ENCODE measurements at places on chromosomes 4 and X.

DNA sequence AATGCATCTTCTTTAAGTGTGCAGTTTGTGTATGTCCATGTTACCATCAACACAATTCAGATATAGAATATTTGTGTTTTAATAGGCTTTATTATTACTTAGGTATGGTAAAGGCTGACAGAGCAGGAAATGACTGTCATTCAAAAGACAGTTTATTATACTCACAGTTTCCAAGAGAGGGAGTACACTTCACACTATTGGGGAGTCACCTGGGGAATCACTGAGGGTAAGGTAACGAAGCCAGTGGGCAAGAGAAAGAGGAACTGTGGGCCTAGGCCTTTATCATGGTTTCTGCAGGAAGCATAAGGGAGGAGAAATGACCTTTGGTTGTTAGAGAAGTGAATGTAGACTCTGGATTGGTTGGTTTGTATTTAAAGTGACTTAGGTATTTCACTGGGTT lies 235.1 kb upstream of the HCCS start:
- DNase-seq = no peak

GRCh38 chrX:37752281-37752680 lies 27.6 kb upstream of the CYBB start:
- DNase-seq = no peak

DNA sequence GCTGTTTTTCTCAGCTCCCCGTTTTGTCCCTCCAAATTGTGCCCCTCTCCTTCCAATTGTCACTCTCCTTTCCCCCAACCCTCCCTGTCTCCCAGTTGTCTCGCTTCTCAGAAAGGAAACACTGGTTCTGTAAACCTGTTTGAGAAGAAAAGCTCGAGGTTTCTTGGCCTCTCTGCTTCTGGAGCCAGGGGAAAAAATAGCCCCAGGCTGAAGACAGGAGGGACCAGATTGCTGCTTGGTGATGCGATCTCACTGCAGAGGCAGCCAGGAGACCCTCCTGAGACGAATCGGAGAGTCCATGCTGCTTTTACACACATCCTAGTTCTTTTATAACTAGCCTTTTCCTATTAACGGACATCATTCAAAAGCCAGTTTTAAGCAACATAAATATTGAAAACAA lies 21.2 kb downstream of the TRIML1 start:
- DNase-seq = no peak

- DNase-seq = no peak
Measured at GRCh38 chr4:76526585-76526990, 91.6 kb downstream of the SHROOM3 start.

DNA sequence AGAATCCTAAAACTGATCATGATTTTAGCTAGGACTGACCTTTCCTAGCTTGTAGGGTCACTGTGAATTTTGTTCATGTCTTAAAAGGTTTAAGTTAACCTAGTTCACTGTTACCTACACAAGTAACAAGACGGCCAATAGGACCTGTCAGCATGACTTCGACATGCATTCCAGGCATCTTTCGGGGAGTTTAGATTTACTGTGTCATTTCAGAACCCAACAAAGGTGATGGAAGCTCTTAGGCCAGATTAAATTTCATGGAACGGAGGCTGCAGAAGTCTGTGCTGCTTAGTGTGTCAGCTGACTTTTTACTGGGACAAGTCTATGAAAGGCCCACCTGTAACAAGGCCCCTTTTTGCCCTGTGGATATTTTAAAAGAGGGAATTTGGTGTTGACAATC lies 93.1 kb downstream of the GATB start:
- DNase-seq = no peak

DNA sequence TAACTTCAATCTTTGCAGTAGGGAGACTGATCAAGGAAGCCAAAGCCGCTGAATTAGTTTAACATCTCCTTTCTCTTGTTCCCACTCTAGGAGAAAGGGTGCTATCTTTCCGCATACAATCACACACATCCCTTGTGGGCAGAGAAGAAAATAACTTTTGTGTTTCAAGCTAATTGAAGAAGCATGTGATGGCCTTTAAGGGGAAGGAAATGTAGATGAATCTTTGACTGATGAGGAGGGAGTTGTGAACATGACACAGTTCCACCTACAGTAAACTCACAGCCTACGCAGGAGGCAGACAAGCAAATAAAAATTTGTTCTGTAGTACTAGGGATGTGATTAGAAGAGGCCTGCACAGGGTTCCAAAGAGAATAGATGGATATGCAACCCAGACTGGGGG lies 14.7 kb upstream of the SPATA4 start:
- no peak for DNase-seq

- DNase-seq = no peak
Measured at GRCh38 chr4:86934147-86934770, 552 bp upstream of the AFF1 start.

GRCh38 chrX:11739776-11740175 lies 18.3 kb upstream of the MSL3 start:
- no peak for DNase-seq

GRCh38 chrX:118772051-118772450 lies 44.6 kb downstream of the IL13RA1 start:
- no peak for DNase-seq

- no peak for DNase-seq
Measured at GRCh38 chr4:114226968-114227760, 247.7 kb upstream of the ARSJ start.

DNA sequence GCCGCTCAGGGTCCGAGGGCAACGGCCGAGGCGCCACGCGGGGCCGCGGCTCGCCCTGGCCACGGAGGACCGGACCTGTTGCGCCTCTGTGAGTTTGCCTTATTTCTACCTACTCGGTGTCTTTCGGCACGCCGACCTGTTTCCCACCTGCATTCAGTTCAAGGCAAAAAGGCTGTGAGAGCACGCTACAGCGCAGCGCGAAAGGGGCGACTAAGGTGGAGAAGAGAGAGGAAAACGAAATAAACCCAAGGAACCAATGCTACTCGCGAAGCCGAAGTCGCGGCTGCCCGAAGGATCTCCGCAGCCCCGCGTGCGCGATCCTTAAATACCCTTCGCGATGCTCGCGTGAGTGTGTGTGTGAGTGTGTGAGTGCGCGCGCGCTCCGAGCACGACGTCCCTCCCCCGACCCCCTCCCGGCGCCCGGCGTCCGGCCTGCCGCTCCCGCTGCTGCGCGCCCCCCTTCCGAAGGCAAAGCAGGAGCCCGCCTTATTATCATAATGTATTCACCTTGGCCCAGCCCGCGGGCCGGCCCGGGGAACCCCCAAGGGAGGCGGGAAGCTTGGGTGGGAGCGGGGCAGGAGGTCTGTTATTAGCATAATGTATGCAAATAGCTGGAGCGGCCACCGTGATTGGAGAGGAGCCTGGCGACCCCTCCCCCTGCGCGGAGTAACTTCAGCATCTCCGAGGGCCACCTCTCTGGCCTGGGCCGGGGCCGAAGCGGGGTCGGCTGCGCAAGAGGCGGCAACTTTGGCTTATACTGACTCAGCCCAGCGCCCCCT lies at the start of gene COL25A1:
COL25A1 (minus strand) TSS at position 298 of the 779 bp plus-strand sequence.
- no peak for DNase-seq

GRCh38 chrX:46707274-46707965 lies 51.5 kb downstream of the SLC9A7 start:
- DNase-seq = no peak

- DNase-seq = peak; percentile 76
Measured at GRCh38 chr4:107509615-107510014, 210.4 kb downstream of the PAPSS1 start.

GRCh38 chrX:15939737-15940136 lies 85.1 kb upstream of the AP1S2 start:
- DNase-seq = no peak

GRCh38 chr4:24603343-24603742 lies 19.0 kb upstream of the DHX15 start:
- no peak for DNase-seq

- no peak for DNase-seq
Measured at GRCh38 chr4:75498041-75498440, 16.2 kb downstream of the RCHY1 start.

DNA sequence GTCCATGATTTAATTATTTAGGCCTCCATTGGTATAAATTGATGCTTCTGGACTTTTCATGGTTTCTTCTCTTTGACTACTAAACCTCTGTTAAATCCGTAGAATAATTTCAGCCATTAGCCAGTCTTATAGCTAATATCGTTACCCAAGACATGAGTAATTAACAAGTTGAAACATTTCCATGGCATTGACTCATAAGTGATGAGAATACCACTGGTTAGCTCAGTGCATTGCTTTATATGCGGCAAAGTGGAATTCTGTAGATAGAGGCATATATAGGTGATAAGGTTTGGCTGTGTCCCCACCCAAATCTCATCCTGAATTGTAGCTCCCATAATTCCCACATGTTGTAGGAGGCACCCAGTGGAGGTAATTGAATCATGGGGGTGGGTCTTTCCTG lies 80.6 kb downstream of the VCX2 start:
- no peak for DNase-seq

DNA sequence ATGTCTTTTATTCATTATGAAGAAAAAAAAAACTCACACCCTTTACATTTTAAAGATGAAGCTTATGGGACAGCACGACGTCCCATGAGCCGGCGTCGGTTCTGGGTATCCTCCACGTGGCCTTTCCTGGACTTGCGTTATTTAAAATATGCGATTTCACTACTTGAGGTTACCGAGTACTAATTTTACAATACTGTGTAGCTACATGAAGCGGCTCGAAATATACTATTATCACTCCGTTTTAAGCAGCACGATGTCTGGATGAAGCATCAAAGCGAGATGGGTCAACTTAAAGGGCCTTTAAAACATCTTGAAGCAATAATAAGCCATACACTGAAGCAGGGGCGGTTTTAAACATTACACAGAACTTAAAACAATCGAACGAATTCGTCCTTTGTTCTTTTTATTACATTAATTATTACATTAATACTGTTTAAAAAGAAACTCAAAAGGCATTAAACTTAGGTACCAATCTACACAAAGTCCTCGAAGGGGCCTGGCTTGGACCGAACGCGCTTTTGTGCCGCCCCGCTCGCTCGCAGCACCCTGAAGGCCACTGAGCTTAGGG lies 1.4 kb upstream of the KLF3 start:
- no peak for DNase-seq

- DNase-seq = no peak
Measured at GRCh38 chr4:70277121-70277520, 34.7 kb downstream of the CSN3 start.

- DNase-seq = no peak
Measured at GRCh38 chrX:5870238-5870637, 358.4 kb downstream of the NLGN4X start.

- DNase-seq = no peak
Measured at GRCh38 chrX:28586286-28586685, 960 bp upstream of the IL1RAPL1 start.

DNA sequence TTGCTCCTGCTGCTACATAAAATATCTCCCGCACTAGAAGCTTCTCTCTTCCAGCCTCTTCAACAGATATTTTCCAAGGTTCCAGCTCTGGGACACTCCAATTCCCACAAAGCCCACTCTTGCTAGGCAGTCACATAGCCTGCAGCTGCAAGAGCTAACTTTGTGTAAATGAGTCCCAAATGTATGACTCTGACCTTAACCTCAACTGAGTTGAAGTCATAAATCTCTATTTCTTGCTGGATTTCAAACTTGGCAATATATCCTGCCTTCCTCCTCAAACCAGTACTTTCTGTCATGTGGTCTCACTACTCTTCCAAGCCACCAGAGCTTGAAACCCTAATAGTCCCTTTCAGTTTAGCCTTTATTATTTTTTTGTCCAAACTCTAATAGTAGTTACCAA lies 315.4 kb upstream of the GRIA3 start:
- no peak for DNase-seq

GRCh38 chr4:13920901-13921300 lies 293.4 kb upstream of the BOD1L1 start:
- no peak for DNase-seq

DNA sequence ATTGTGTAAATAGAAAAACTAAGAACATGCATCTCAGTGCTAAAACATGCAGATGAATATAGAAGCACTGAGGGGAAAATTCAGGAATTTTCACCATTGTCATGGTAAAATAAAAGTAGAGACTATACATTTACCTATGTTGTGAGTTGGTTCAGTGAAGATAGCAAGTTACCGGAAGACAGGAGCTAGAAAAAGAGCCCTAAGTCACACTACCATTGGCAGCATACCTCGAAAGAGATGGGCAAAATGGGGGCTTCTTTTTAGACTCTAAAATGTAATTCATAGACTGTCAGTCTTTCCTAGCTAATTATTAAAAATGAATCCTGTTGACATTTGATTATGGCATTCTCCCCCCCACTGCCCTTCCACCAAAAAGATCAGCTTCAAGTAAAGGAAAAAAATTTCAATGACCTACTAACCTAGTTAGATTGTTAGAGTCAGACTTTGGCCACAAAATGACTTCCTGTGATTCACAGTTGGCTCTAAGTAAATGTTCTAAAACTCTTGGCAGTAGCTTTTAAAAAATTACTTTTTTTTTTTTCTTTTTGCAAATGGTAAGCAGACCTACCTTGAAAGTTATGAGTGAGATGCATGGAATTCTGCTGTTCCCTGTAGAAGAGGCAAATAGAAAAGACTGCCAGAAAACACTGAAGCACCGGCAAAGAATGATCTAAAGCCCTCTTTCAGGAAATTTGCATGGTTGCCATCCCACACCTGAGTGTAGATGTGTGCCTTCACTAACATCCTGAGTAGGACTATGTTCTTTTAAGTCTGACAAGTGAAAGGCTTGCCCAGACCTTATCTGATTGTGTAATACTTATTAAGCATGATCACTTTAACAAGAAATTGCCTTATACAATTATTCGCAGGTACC lies 26.4 kb upstream of the ARSJ start:
- DNase-seq = no peak

DNA sequence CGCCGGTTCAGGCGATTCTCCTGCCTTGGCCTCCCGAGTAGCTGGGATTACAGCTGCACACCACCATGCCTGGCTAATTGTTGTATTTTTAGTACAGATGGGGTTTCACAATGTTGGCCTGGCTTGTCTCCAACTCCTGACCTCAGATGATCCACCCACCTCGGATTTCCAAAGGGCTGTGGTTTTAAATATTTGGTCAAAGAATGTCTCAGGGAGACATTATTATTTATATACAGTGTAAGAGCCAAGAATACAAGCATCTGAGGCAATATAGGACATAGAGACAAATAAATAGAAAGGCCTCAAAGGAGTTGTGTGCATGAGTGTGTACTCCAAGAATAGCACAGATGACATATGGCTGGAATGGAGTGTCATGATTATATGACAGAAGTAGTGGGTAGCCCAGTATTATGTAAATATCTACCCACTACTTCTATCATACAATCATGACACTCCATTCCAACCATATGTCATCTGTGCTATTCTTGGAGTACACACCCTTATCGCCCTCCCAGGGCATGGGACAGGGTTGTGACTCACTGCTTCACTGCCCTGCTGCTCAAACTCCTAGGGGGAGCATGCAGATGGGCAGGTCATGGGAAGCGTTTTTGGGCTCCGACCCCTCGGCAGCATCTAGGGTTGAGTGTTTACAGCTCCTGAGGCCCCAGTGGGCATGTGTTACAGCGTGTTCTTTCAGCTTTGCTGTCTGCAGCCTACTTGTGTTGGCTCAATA lies 1649.8 kb upstream of the PCDH10 start:
- no peak for DNase-seq

DNA sequence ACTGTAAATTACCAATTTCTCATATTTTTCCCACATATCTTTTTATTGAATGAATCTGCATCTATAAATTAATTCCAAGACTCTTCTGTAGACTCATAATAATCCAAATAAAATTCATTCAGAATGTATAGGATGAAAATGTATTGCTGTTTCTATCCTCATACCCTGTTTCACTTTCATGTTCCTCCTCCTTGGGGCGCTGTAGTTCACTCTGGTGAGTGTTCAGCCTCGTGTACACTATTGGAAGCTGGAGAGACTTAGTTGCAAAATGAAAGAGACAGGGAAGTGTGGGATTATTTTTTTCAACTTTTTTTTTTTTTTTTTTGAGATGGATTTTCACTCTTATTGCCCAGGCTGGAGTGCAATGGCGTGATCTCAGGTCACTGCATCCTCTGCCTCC lies 296.1 kb downstream of the TLL1 start:
- no peak for DNase-seq

All from SK-N-MC (cell line).